A549 treated with CORT108297 at 1 μM for 4 hours (cell line): ENCODE measurements at places on chromosomes 5 and 9. TPM values are rescaled to one million over a fixed set of nuclear protein-coding genes. Genes with fewer than 3 reads are reported as not detected.

Gene RLN1
- 0.10 TPM in 1 of 5 replicates, not detected in the others for total RNA-seq

Gene PURA
- 4.9 to 6.3 TPM (median 5.7 TPM) in 5 replicates for total RNA-seq

Gene SUSD1
- total RNA-seq = 11.5 to 14.8 TPM (median 12.9 TPM) in 5 replicates

Gene ZFP37
- total RNA-seq = 1.3 to 2.3 TPM (median 1.6 TPM) in 5 replicates

Gene GFM2
- total RNA-seq = 24.9 to 29.9 TPM (median 25.4 TPM) in 5 replicates

Gene HEMGN
- total RNA-seq = not detected in 5 replicates

Gene CXCL14
- 0.05 to 0.16 TPM (median 0.09 TPM) in 5 replicates for total RNA-seq

Gene CDO1
- 0.08 TPM in 1 of 5 replicates, not detected in the others for total RNA-seq

Gene AJM1
- 3.3 to 4.7 TPM (median 4.6 TPM) in 5 replicates for total RNA-seq

Gene PRLR
- total RNA-seq = 0.08 to 0.20 TPM (median 0.13 TPM) in 4 of 5 replicates, not detected in the other

Gene CSF1R
- total RNA-seq = 0.11 to 0.22 TPM (median 0.15 TPM) in 5 replicates

Gene UGT3A1
- total RNA-seq = not detected in 5 replicates

Gene GMCL2
- total RNA-seq = 0.02 TPM in 1 of 5 replicates, not detected in the others

Gene NIPAL4
- total RNA-seq = 9.8 to 14.0 TPM (median 11.7 TPM) in 5 replicates

Gene MSMP
- 0.30 to 0.48 TPM (median 0.36 TPM) in 3 of 5 replicates, not detected in the others for total RNA-seq

Gene GABRA1
- not detected in 5 replicates for total RNA-seq

Gene SKIC3
- 16.6 to 24.1 TPM (median 23.2 TPM) in 5 replicates for total RNA-seq

Gene TEK
- total RNA-seq = 0.02 to 0.06 TPM (median 0.03 TPM) in 5 replicates

Gene TEX48
- total RNA-seq = not detected in 5 replicates

Gene ZNF462
- total RNA-seq = 4.0 to 4.6 TPM (median 4.3 TPM) in 5 replicates

Gene EPB41L4B
- 10.4 to 11.6 TPM (median 10.9 TPM) in 5 replicates for total RNA-seq

Gene TUSC1
- total RNA-seq = 4.3 to 8.3 TPM (median 7.7 TPM) in 5 replicates

Gene CD14
- 4.2 to 5.3 TPM (median 4.5 TPM) in 5 replicates for total RNA-seq

Gene ANGPTL2
- 0.04 TPM in 1 of 5 replicates, not detected in the others for total RNA-seq
